ENCODE measurements at places on chromosomes 7 and 10. TPM values are rescaled to one million over a fixed set of nuclear protein-coding genes. Genes with fewer than 3 reads are reported as not detected.

The ACSM6 gene
- not detected for total RNA-seq

The ELFN1 gene
- total RNA-seq, result not detected

The SPDYE2 gene
- not detected for total RNA-seq

The NDUFB8 gene
- 182 TPM for total RNA-seq

GRCh38 chr7:7805511-7806153, 87.2 kb upstream of the RPA3 start:
- no peak for DNase-seq

- DNase-seq, result no peak
Measured at GRCh38 chr7:53518319-53518718, 482.9 kb downstream of the POM121L12 start.

GRCh38 chr10:17062493-17062892, 67.1 kb downstream of the CUBN start:
- DNase-seq, result no peak

- DNase-seq, result peak; percentile 64
Measured at GRCh38 chr10:13536674-13537366, 8.0 kb upstream of the BEND7 start.

- peak; percentile 64 for DNase-seq
Measured at GRCh38 chr10:97399843-97400545, 1.1 kb downstream of the RRP12 start.

- DNase-seq, result no peak
Measured at GRCh38 chr7:745431-746154, 18.5 kb upstream of the PRKAR1B start.

DNA sequence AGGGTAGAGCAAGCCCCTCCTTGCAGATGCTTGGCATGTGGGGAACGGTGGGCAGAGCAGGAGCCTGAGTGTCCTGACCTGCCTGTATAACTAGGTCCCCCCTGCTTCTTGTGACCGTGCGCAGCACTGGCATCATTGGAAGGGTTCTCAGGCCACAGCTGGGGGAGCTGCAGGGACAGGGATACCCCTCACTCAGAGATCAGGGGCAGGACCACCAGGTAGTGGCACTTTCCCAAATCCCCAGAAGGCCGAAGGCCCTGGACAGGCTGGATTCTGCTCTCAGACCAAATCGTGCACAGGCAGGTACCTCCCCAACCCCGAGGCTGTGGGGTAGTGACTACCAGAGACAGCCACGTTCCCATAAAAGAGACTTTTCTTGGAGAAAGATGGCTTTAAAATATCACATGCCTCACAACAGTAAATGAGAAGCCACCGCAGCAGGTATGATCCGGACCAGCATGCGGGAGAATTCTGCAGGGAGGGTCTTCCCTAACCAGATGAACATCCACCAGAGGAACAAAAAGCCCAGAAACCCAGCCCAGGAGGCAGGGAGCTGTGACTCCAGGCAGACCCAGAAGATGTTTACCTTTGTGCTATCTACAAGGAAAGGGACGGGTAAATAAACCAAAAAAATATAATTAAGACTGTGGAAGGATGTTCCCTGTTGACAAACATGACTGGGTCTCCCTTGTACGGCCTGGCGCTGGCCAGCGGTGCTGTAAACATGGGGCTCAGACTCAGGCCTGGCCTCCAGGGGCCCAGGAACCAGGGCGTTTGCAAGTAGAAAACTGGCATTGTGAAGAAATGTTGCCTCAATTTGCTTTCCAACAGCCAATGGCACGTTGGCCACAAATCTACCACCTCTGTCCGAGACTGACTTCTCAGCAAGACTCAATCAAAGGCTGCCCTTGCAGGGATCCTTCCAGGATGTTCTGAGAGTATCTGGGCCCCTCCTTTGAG, 180.0 kb downstream of the TNS3 start:
- peak; percentile 34 for DNase-seq
